ENCODE measurements at places on chromosomes 5 and 9.
A peak's percentile ranks its signal among the peaks of the same experiment; 100 is the strongest.

DNA sequence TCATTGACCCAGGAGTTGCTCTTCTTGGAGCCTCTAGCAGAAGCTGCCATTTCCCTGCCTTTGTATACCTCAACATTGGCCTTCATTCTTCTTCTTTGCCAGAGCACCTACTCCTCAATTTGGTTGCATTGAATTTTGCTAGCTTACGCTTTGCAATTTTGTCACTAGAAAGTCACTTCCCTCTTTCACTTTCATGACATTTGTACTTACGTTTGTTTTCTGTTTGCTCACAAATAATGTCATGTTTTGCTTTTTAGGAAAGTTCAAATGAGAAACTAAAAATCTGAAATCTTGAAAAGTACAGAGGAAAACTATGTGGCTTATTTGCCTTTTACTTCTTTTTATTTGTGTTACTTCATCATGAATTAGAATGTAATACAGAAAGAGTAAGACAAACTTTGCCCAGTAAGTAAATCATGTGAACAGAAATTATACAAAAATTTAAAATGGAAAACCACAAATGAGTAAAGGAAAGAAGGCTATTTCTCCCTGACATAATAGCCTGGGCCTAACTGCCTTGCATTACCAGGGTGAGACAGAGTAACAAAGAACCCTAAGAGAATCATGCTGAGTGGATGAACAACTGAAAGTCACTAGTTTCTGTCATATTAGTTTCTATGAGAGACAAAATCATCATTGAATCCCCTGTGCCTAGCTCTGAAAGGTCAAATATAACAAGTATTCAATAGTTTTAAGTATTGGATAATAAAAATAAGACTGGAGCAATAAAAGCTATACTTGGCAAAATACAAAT, 7.4 kb upstream of the IFNA1 start:
- no peak for DNase-seq

- DNase-seq, result no peak
Observed at GRCh38 chr5:66839636-66840185, 243.5 kb downstream of the MAST4 start.

DNA sequence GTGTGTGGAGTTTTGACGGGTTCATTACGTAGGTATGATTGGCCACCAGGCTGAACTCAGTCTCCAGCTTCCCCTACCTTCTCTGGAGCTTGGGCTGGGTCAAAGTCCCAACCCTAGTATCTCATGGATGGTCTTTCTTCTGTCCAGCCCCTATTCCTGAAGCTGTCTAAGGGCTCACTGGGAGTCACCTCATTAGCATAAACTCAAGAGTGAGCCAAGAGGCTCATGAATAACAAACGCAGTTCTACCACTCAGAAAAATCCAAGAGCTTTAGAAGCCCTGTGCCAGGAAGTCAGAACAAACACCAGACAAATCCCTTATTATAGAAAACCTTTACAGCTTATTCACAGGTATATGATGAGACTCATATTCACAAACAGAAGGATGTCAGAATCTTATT, 180.3 kb upstream of the NFIL3 start:
- DNase-seq, result no peak

GRCh38 chr5:11792621-11793020, 111.6 kb downstream of the CTNND2 start:
- no peak for DNase-seq

GRCh38 chr5:36885149-36885548, 8.6 kb downstream of the NIPBL start:
- no peak for DNase-seq

GRCh38 chr5:53557386-53557785, 3.1 kb upstream of the NDUFS4 start:
- no peak for DNase-seq

GRCh38 chr9:99635032-99635431, 186.7 kb upstream of the NR4A3 start:
- DNase-seq, result no peak

GRCh38 chr9:91896513-91897121, 53.4 kb downstream of the ROR2 start:
- DNase-seq, result no peak

GRCh38 chr5:18113721-18114120, 479.5 kb downstream of the TAF11L14 start:
- no peak for DNase-seq

DNA sequence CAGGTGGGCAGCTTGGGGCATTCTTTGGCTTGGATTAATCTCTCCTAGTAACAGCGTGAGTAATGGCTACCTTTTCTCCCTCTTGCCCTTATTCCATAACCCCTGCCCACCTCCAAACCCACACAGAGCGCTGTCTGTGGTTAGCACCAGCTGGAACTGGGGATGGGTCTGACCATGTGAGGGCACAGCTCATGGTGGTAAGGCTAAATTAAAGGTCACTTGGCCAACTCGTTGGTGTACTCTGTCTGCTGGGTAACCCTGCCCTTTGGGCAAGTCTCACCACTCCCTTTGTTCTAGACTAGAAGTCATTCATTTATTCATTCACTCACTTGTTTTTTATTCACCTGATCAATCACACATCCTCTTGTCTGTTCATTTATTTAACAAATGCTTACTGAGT, 27.8 kb downstream of the PPARGC1B start:
- no peak for DNase-seq

DNA sequence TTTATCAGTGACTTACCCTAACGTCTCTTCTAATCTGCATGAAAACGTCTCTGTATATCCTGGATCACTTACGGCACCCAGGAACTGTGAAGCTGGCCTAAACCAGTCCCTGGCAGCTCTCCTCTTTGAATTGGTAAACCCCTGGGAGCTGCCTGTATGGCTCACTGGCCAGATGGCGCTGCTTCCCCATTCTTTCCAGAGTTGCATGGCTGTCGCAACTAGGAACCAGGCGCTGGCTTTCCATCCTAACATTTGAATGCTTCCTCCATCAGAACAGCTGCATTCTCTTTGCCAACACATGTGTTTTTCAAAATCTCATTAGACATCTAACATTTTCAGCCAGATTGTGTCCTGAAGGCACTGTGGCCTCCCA, 8.0 kb upstream of the PCA3 start:
- peak; percentile 19 for DNase-seq

DNA sequence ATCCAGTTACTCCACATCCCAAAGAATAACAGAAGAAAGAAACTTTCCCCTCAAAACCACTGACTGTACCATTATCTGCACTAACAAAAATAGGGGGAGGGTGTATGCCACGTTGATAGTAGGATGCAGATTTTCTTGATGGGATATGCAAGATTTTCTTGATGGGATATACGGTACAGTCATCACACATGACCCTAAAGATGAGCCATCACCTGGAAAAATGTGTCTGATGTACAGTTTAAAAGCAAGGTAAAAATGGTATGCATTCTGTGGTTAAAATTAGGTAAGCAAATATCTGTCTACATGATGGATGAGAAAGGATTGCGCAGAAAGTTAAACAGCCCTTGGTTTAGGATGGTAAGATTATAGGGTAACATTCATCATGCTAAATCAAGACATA, 8.6 kb downstream of the COL23A1 start:
- DNase-seq, result no peak
